ENCODE measurements at places on chromosomes 7 and 10.

DNA sequence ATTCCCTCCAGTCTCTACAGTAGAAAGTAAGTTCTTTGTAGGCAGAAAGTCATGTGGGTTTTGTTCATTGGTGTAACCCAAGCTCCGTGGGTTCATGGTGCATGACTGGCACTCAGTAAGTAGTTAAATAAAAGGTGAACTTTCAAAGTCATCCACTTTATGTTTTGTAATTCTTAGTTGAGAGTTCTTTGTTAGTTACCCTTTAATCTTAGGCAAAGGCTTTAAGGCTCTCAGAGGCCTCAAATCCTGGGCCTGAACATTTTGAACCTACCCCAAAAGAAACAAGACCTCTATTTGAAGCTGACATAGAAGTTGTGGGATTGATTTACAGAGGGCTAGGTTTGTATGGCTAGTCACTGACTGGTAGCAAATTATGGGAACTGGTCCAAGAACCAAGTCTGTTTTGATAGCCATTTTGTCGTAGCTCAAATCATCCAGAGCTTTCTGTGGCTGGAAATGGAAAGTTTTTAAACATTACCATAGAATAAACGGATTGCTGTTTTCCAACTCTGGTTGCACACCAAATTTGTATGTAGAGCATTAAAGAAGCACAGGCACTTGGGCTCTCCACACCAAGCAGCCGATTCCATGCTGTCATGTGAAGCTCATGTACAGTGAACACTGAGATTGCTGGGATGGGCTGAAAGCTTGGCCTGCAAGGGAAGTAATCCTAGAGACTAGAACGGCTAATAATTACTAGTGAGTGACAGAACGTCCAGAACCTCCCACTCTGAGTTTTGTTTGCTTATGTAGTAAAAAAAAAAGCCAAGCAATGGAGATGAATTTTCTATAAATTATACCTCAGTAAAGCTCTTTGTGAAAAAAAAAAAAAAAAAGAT is 53.5 kb downstream of the DENND11 start:
- no peak for DNase-seq

DNA sequence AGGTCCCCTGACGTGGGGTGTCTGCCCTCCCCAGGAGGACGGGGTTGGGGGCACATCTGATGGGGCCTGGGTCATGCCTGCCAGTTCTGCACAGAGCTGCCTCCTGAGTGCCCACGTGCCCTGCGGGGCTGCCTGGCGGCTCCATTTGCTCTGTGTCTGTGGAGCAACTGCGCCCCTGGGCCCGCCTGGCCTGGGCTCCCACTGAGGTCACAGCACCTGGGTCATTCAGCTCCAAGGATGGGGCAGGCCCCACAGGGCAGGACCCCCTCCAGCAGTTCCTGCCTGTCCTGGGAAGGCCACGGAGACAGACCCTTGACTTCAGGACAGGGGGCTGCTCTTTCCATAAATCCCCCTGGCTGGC is 590.6 kb downstream of the PTPRN2 start:
- DNase-seq, result no peak

DNA sequence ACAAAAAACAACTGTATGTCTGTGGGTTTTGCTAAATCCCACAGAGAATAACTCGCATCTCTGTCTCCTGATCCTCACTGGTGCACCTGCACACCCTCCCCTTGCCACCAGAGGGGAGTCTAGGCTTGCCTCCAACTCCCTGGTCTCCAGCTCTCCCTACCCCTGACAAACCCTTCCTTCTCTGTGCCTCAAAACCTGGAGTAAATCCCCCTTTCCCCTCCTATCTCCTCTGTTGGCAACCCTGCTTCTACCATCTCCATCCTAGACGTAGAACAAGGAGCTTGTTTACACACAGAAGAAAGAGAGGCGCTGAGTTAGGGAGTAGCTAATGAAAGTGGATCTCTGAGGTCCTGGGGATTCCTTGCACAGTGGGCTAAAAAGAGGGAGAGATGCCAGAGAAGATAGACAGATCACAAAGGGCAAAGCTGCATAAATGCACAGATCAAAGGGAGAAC is 6.0 kb downstream of the MBLAC1 start:
- DNase-seq, result peak; percentile 42

- no peak for DNase-seq
Observed at GRCh38 chr7:46885167-46885566, 696.7 kb downstream of the TNS3 start.

DNA sequence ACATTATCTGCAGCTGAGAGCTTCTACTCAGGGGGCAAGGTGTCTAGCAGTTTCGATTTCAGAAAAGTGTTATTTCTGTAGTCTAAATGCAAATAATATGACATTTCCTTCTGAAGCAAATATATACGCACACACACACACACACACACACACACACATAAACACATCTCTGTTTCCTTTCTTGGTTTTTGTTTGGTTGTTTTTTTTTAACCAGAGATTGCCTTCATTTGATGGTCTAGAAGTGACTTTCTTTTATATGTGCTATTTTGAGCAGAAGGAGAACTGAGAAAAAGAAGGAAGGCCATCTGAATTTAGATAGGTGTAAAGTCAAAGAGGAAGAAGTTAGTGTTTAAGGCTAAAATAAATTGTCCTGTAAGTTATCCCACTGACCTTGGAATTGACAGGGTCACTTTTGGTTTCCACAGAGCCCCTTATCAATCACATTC is 142.2 kb downstream of the TRIL start:
- no peak for DNase-seq

- no peak for DNase-seq
Observed at GRCh38 chr7:98133621-98134303, 27.1 kb downstream of the LMTK2 start.

Data from T-cell (primary cell).